CD4-positive, alpha-beta T cell (primary cell): ENCODE measurements at places on chromosomes 5 and 9.
A peak's percentile ranks its signal among the peaks of the same experiment; 100 is the strongest.

DNA sequence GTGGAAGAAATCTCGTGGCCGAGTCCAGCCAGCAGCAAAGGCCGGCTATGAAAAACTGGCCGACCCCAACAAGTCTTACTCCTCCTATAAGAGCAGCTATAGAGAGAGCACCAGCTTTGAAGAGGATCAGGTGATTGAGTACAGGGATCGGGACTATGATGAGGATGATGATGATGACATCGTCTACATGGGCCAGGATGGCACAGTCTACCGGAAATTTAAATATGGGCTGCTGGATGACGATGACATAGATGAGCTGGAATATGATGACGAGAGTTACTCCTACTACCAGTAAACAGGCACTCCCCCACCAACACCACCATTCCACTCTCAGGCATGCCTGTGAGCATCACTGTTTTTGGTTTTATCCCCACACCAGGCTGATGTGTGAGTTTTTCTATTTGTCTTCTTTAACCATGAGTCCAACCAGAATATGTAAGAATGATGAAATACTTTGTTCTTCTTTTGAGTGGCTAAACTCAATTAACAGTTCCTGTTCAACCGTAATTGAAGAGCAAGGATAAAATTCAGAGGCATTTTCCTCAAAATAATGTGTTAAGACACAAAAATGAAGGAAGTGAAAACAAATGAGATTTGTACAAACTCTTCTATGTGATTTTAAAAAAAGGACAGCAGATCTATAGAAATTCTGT is 35.5 kb downstream of the RFK start:
- DNase-seq = no peak

GRCh38 chr5:36659411-36659810 is 53.0 kb downstream of the SLC1A3 start:
- no peak for DNase-seq

DNA sequence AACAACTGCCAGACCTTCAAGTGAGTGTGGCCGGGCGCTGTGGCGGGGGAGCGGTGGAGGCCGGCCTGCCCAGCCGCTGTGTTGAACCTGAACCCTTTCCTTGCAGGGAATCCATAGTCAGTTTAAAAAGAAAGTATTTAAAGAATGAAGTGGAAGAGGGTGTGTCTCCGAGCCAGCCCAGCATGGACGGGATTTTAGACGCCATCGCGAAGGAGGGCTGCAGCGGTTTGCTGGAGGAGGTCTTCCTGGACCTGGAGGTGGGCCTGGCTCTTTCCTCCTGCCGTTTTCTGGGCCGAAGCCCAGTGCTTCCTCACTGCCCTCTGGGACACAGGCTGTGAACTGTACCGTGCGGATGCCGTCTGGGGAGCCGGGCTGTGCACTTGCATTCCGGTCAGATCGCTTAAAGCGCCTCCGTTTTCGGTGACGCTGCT is 19.1 kb downstream of the EXOC3 start:
- DNase-seq = no peak

- DNase-seq = no peak
Observed at GRCh38 chr5:5881294-5881693, 458.8 kb downstream of the ICE1 start.

DNA sequence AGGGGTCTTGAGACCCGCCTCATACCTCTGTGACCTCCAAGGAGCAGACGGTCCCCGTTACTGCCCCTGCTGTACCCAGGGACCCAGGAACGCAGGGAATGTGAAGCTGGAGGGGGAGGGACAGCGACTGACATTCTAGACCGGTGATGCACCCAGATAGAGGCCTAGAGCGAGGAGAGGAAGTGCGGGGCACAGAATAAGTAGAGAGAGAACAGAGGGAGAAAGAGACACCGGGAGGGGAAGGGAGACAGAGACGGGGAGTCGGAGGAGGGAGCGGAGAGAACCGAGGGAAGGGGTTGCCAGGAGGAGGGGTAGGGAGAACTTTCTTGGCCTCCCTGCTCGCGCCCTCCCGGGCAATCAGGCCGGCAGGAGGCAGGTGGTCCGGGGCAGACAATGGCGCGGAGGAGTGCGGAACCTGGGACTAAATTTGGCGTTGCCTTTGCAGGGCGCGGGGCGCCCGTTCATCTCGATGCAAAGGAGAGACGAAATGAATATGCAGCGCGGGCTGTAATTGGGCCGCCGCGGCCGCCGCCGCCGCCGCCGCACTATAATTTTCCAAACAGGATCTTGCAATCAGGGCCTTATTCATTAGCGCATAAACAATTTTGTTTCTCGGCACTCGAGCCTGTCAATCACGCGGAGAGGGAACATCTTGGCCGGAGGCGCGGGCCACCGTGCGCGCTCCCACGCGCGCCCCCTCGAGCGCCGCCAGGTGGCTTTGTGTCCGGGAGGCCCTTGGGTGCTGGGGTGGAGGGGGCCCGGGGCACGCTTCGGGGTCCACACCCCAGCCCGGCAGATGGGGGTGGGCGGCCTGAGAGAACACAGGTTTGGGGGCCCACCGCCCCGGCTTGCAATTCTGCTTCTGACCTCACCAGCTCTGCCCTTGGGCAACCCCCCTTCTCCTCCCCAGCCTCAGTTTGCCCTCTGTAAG is 33.0 kb downstream of the NDUFA8 start:
- no peak for DNase-seq

- no peak for DNase-seq
Observed at GRCh38 chr9:113219186-113219936, 1.7 kb downstream of the FKBP15 start.

DNA sequence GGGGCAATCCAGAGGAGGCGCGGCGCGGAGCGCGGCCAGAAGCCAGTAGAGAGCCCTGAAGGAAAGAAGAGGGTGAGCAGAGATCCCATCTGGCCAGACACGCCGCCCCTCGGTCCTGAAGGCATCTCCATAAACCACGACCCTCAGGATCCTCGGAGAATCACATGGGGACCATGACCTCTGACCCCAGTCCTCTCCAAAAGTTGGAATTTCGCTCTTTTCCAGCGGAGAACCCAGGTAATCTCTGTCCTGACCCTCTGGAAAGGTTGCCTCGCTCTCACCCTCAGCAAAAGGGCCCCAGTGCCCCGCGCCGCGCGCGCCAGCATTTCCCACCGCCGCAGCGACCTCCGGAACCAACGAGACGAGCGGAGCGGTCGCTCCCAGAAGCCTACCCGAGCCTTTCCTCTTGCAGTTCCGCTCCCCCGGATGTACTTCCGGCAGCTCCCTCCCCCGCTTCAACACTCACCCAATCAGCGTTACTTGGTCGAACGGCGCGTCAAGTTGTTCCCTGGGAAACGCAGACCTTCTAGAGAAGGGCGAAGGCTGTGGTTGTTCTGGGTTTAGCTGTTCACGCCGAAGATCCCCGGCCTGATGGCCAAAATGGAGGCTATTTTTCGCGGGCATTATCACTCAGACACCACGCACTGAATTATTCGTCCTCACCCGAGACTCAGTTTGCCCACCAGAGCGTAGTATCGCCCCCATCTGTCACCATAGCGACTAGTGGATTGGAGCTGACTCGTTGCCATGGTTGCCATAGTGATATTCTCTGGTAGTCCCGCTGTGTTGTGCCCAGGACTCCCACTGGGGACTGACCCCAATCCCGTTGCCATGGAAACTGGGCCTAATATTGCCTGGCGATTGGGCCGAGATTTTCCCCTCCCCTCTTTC is at the start of gene STOML2:
TSS of gene STOML2 (minus strand) at position 363 of the 891 bp plus-strand sequence. CDS start at position 326, 37 bp downstream.
- peak; percentile 87 for DNase-seq

DNA sequence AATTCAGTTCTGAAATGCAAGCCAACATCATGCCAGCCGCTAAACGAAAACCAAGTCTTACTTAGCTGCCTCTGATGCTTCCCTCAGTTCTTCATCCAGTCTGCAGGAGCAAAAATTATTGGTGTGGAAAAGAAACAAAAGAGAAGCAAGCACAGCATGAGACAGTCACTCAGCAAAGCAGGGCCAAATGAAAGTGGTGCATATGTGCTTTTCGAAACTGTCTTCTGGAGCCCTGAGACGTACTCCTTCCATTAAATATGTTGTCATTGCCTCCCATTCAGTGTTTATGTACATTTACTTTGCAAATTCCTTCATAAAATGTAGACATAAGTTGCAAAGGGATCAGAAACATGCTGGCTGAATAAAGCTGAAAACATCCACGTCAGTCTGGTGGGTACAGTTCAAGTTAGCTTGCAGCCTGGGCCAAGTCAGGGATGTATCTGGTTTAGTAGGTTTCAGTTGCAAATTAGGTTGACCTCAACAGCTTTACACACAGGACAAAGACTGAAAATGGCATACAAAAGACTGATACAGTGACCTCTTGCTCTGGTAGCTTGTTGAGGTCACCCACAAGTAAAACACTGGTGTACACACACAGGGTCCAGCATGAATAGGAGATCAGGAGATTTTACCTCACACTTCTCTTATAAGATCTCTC is 139.7 kb upstream of the PCA3 start:
- DNase-seq = no peak

GRCh38 chr9:10000669-10001068 is 612.1 kb downstream of the PTPRD start:
- no peak for DNase-seq
